ENCODE measurements at places on chromosomes 3 and 15.

DNA sequence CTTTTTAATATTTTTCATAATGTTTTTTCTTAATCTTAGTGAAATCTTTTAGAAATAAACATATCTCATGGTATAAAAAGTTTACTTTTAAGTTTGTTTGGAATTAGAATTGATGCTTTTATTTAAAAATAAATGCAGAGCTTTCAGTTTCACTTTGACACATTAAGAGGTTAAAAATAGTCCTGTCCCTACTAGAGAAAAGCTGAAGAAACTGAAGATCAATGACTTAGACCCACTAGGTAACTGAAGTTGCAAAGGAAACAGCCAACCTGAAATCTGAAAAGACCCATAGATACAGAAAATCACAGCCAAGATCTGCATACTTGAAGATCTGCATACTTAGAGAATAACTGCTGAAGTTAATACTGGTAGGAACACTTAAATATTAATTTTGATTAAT lies 237.6 kb downstream of the RAP2B start:
- peak; percentile 17 for DNase-seq

DNA sequence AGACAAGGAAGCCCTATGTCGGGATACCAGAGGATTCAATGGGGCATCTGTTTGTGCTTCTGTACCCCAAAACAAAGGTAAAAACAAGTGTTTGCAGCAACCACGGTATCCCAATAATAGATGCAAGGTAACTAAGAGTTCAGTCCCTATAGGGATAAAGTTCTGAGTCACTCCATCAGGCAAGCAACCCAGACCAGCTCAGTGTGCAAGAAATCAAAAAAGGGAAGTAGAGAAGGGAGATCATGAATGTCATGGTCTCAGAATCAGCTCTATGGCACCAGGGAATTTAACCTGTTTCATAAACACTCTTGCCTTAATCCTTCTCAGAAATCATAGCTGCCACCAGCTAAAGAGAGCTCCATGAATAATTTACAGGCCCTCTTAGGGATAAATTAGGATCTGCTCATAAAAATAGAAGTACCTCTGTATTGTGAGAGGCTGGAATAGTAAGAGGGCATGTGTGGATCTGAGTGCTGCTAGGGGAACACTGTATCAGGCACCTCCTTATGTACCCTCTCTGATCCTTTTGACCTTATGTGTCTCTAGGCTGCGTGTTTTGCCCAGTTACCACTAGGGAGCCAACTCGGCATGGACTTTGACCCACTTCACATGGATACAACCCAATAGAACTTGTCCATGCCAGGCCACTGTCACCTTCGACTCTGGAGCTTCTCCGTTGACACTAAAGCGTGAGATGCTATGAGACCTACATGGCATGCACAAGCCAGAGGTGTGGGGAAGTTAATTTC lies 754.6 kb downstream of the AGBL1 start:
- DNase-seq: no peak

- no peak for DNase-seq
Observed at GRCh38 chr15:62506217-62506805, 341.2 kb upstream of the C2CD4B start.

- DNase-seq: no peak
Observed at GRCh38 chr3:47527952-47528725, 14.6 kb upstream of the ELP6 start.

- no peak for DNase-seq
Observed at GRCh38 chr15:88657326-88658069, 18.7 kb downstream of the ISG20 start.

DNA sequence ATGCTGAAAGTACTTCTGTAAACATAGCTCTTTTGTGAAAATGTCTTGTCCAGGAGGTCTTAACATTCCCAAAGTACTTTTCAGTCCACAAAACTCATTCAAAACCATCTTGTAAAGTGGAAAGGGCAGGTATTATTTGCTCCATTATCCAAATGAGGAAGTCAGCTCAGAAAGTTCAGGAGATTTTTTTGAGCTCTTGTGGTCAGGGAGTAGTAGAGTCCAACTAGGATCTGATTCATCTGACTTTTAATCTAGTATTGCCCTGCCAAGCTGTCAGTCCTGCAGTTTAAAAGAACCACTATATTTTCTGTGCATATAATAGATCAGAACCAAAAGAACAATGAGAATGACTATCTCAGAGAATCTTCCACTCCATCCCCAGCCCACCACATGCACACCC lies 83.5 kb downstream of the FOXB1 start:
- no peak for DNase-seq

DNA sequence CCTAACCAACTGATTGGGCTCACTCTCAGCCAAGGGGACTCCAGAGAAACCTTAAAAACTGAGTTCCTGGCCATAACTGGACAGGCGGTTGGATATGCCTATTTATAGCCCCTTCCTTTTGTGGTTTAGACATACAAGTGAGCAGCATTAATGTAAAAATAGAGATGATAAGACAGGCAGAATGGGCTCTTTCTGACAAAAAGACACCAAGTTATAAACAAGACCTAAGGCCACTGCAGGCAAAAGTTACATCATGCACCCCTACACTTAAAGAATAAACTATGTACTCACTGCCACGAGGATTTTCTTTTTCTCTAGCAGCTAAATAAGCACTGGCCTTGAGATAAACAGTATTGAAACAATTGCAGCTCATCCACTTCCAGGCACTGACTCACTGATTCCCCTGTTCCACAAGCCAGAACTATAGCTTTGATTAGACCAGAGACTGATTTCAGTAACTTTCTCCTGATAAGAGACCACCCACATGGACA lies 30.1 kb downstream of the SUCNR1 start:
- DNase-seq: no peak

DNA sequence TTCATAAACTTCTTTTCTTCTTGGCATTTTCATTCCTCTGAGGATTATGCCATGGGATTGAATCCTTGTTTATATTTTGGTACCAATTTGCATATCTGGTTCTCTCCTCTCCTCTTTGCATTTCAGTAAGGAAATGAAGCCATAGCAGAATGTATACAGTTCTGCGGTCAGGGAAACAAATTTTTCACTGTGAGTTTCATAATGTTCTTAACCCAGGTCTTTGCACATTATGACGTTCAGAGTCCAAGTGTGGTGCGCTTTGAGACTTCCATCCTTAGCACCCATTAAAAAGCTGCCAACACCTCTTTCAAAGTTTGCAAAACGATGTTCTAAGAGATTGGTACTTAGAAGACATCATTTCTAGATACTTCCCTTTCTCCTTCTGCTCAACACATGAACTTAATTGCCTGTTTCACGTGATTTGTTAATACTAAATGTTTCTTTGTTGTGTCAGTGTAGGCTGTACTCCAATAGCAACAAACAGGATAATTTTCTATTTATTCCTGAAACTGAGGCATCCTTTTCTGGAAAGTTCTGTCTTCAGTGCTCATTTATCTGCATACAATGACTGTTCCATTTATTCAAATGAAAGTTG lies 953.1 kb upstream of the NR2F2 start:
- no peak for DNase-seq

DNA sequence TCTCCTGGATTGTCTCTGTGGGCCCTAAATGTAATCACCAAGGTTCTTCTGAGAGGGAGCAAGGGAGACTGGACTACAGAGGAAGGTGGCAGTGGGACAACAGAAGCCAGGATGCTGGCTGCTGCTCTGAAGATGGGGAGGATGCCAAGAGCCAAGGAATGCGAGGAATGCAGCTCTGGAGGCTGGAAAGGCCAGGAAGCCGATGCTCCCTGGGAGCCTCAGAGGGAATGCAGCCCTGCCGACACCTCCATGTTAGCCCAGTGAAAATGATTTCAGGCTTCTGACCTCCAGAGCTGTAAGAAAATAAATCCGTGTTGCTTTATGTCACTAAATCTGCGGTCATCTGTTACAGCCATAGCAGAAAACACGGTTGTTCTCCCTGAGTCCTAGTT lies 44.1 kb downstream of the UMPS start:
- DNase-seq: no peak

DNA sequence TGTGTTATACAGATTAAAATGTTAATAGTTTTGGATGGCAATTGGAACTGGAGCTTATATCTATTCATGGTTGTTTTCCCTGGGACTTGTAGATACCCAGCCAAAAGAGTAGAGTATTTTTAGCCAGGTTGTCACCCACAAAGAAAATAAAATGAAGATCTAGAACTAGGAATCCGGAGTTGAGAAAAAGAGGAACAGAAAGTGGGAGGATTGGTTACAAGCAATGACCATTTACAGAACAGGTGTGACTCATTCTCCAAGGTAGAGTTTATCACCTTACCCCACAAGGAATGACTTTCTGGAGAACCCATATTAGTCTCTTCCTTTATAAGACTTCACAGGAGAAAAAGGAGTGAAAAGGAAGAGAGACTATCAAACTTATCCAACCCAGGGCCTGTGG lies 99.8 kb downstream of the TMEM108 start:
- DNase-seq: no peak

- DNase-seq: no peak
Observed at GRCh38 chr15:100284701-100285100, 57.1 kb downstream of the ADAMTS17 start.

DNA sequence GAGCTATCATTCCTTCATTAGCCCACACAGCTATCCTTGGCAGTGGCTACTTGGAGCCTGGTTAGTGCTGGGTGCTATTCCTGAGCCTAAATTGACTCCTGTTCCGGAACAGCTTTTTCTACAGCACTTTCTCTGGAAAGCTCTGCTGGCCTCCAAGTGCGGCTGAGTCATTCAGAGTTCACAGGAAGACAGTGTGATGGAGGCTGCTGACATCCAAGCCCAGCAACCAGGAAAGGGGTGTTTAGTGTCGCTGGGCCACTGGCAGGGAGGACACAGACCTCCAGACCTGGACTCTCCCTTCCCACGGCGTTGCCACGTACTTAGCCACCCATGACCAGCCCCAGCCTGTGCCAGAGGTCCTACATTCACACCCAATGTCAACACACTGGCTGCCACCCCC lies 28.7 kb downstream of the CACNA2D2 start:
- no peak for DNase-seq

GRCh38 chr15:98906712-98907083 lies 100.9 kb downstream of the PGPEP1L start:
- DNase-seq: no peak

DNA sequence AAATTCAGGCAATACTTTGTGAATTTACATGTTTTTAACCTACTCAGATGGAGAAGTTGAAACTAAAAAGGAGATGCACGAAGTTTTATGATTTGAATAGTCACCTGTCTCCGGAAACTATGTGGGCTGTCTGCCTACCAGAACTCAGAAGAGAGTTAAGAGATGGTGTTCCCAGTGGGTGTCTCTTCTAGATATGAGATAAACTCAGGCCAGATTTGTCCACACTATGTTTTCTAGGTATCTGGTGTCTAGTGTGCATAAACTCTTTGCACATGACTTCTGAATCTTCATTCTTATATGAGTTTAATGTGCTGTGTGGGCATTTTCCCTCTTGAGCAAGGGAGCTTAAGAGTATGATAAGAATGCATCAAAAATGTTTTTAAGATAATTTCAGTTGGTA lies 222.8 kb downstream of the FOXP1 start:
- no peak for DNase-seq

GRCh38 chr3:170726976-170727661 lies 141.2 kb upstream of the SLC7A14 start:
- DNase-seq: no peak

- no peak for DNase-seq
Observed at GRCh38 chr3:116139641-116140040, 305.6 kb downstream of the LSAMP start.

DNA sequence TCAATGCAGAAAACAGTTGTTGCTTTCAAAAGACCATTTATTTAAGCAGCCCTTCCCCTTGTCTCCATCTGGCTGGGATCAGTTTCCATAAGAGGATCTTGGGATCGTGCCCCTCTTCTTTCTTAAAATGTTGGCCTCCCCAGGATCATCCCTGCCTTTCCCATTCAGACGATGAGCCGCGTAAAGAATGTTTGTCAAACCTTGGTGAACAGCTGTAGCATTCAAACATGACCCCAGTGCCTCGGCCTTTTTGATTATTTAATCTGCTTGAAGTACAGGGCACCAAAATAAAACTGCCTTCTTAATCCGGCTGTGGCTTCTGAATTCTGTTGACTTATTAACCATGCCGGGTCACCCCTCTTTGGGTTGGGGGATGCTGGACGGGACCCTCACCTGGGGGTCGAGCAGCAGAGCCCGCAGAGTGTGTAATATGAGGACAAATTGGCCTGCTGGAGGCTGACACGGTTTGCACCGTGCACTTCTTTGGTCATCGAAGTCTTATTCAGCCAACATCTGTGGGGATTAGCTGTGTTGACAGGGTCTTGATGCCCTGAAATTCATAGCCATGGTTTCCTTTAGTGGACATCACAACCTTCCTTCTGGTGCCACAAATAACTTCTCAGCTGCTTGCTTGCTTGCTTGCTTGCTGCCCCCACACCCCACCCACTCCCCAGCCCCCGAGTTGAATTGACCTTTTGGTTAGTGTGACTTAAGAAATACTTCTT lies at the start of gene LRTM1:
Gene LRTM1, minus strand, starts transcription at position 14 of the 725 bp plus-strand sequence. CDS start 148 bp downstream, outside the sequence.
- DNase-seq: no peak

DNA sequence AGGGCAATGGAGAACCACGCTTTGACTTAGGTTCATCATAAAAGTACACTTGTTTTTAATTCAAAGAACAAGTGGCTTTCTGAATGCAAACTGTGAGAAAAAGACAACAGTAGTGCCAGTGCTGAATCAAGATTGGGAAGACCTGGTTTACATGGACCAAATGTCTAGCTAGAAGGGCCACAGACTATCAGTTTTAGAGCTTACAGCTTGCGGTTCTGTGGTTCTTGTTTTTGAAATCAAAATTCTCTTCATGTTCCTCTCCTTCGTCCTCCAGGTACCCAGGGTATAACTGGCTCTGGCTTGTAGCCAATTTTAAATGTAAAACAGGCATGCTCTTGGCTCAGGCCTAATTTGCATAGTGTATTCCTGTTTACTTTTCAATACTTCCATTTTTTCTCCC lies 124.6 kb downstream of the TGFBR2 start:
- DNase-seq: no peak

DNA sequence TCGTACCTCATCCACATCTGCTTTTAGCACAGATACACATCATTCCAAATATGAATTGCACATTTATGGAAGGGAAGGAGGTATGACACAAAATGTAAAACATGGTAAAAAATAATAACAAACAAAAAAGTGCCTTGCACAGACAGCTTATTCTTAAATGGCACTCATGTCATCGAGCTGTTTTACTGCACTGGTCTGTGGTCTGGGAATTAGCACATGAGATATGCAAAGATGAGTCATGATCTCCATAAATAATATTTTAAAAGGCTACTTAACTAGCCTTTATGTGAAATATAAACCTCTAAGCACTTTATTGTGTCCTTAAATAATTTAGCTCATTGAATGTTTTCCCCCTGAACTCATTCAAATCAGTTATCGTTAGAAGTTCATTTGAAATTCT lies 142.2 kb upstream of the ZNF385D start:
- DNase-seq: no peak

DNA sequence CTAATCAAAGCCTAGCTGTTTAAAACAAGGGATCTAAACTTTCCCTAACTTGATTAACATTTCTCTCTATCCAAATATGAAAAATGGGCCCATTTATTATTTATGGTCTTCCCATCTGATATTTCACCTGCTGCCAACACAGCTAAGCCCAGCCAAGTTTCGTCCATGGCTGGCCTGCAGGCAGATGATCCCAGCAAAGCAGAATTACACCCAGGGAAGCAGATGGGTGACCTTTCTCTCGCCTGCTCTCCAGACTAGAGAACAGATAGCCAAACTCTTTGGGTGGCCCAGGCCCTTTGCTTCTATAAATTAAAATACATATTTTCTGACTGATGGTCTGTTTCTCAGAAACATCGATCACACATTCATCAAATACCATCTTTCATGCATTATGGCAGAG lies 1038.8 kb downstream of the AGBL1 start:
- DNase-seq: no peak

- peak; percentile 33 for DNase-seq
Observed at GRCh38 chr3:42518800-42519567, 16.5 kb downstream of the VIPR1 start.

GRCh38 chr3:11829416-11829815 lies 17.3 kb downstream of the TAMM41 start:
- no peak for DNase-seq
